ENCODE measurements at places on chromosomes 3 and 15.

DNA sequence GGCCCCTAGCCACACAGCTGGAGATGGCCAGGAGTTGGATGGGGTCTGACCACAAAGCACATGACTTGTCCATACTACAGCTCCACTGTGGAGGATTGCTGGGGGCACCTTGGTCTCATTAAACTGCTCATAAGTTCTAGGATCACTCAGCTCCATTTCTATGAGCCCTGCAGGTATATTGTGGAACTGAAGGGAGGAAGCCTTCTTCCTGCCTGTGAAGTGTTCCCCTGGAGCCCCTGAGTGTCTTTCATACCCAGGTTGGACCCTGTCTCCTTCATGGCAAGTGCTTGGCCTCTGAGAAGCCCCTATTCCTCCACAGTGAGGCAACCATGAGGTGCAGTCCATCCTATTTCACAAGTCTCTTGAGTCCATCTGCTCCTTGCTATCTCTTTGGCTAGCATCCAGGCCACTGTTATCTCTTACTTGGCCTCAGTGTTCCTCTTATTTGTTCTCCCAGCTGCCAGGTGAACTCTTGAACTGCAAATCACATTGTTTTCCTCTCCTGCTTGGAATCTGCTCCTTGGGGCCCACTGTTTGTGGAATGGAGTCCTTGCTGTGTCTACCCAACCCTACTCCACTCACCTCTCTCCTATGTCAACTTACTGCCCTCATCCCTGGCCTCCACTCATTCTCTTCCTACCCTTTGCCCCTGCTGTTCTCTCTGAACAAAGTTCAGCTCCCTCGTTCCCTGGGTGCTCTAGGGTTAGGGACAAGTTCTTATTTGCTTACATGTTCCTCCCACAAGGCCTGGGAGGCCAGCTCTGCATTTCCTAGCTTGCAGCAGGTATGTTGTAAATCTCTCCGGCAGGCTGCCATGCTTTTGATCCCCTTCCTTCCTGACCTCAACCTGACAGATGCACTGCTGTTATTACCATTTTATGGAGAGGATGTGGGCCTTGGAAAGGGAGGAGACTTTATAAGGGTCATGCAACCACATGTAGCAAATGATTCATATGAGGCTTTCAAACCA lies 1.2 kb downstream of the ACOX2 start:
- DNase-seq, result no peak

GRCh38 chr15:29969562-29970401 lies 113.0 kb upstream of the GOLGA8J start:
- no peak for DNase-seq

DNA sequence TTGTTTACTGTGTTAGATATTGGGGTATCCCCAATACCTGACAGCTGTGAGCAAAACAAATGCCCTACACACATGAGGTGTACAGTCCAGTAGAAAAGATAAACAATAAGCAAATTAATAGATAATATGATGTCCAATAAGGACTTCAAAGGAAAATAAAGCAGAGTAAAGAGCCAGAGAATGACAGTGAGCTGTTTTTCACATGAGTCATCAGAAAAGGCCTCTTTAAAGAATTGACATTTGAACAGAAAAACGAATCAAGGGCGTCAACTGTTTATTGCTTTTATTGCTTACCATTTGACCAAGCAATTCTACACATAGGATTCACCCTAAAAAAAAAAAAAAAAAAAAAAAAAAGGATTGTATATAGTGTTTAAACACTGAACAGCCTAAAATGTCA lies 96.6 kb upstream of the FLNB start:
- DNase-seq, result no peak

- DNase-seq, result no peak
These were observed 56.8 kb downstream of the ITGA11 start for GRCh38 chr15:68375191-68375631.

DNA sequence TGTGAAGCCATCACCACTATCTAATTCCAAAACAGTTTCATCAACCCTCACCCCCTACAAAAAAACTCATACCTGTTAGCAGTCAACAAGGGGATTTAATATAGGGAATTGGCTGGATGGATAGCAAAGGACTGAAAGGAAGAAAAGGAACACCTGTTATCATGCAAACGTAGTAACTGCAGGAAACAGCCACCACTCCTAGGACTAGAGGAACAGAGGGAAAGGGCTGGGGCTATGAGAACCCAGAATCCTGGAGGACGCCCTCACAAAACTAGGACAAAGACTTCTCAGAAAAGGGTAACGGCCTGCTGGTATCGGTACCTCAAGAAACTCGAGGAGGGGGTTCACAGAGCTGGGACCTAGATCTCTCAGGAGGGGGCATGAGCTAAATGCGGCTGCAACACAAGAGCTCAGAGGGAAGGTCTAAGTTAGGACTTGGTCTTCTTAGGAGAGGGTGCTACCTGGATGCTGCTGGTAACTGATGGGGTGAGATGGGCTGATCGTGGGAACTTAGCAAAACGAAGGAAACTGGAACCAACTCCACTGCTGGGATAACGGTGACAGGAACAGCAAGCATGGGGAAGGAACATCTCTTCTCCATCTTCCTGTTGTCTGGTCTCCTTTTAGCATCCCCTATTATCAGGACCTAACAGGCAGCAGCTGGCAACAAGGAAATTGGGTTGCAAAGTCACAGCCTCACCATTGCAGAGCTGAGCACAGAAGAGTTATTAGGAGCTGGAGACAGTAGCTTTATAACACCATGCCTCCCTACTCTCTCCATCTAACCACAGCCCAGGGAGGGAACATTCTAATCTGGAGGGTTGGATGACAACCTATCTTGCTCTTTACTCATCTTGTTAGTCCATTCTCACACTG lies 147.7 kb downstream of the UACA start:
- no peak for DNase-seq
